Muscle of back (tissue), 13 donors: ENCODE measurements at places on chromosomes 16 and 17. TPM values are rescaled to one million over a fixed set of nuclear protein-coding genes. Genes with fewer than 3 reads are reported as not detected.
A peak's percentile ranks its signal among the peaks of the same experiment; 100 is the strongest.

DNA sequence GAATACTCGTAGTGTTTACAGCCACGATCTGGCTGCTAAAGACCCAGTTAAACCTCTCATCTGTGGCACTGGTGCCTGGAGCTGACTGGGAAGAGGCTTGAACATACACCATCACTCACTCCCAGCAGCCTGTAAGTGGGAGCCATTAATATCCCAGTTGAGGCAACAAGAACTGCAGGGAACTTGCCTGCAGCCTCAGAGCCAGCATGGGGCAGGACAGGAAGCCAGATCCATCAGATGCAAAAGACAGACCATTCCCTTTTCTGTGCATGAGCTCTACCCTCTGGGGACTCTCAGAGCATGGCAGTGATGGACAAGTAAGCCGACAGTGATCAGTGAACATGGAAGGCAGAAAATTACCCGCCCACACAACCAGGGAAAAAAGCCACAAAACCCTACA is 91.8 kb downstream of the TMEM132E start:
- no peak for DNase-seq

DNA sequence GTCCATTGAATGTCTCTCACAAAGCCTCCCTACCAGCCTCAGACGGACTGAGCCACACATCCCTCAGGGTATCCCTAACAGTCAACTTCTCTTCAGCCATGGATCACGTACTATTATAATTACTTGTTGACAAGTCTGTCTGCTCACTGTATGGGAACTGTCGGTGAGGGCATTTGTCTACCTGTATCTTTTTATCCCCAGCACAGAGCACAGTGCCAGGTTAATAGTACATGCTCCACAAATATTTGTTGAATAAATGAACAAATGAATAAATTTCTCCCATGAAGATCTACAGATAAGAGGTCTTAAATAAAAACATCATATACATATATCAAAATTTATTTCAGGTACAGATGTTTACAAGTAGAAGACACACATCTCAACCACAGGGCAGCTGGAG is 414.0 kb downstream of the SOX9 start:
- no peak for DNase-seq

GRCh38 chr16:65740711-65741110 is 618.8 kb upstream of the CDH11 start:
- DNase-seq: no peak

DNA sequence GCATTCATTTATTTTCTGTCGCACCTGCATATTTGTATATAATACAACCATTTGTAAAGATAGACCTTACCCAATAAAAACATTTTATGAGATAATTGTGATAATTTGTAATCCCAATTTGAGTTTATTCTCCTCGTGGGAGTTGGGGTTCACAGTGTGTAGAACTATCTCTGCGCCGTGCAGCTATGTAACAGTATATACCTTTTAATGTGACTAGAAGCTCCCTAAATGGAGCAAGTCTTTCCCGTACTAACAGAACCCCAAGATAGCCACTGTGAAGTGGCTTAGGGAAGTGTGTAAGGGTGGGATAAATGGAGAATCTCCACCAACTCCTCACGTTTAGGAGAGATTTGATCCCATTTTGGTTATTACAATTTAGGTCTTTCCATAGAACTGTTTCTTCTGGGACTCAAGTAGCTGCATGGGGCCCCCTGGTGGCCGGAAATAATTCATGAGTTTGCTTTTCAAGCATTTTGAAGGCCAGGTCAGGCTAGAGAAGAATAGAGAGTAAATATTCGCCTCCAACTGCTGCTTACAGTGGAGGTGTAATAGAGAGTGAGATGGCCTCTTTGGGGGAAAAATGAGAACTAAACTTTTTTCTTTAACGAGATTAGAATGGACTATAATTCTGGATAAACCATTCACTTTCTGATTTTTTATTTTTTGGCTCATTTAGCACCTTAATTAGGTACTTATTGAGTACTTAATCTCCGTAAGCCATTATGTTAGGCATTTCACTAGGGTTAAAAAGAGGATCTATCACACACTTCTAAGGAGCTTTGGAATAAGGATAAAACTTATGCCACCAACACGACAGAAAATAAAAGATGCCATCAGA is 4.5 kb downstream of the TMEM100 start:
- peak; percentile 64 for DNase-seq

DNA sequence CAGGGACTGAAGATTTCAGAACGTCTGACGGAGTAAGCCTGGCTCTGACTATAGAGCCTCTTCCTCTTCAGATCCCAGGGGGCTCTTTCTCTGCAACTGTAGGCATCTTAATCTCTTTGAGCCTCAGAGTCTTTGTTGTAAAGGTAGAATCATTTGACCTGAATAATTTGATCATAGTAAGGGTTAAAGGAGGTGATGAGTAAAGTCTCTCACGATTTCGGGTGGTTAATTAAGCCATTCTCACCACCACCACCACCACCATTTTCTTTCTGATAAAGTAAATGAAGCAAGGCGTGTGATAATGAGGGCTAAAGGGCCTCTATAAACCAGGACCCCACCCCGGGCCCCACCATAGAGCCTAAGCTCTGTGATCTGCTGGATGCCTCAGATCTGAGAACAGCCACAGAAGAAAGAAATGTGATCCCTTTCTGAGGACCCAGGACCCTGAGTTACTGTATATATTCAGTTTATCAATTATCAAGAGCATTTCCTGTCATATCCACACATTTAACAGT is 33.0 kb upstream of the ADAMTS18 start:
- no peak for DNase-seq

DNA sequence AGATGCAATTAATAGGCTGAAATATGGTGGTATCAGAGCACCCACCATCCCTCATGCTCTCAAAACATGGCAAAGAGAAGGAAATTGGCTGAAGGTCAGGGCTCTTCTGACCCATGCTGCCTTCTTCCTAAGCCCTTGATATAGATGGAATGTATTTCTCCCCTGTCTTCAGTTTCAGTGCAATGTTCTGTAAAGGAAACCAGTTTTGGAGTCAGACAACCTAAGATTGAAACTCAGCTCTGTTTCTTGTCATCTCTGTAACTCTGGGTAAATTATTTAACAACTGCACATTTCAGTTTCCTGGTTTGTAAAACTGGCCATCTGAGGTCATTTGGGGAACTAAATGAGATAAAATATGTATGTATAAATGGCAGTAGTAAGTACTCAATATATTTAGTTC is 243.9 kb downstream of the CA10 start:
- DNase-seq: no peak

- DNase-seq: no peak
These were observed 79.7 kb upstream of the CES5A start for GRCh38 chr16:55954906-55955305.

PITPNC1 gene
- 9.0 TPM for polyA plus RNA-seq

HIC1 gene
- 40.8 TPM for polyA plus RNA-seq

NPIPB13 gene
- 29.3 TPM for polyA plus RNA-seq

PABPN1L gene
- polyA plus RNA-seq: not detected

DNAAF8 gene
- polyA plus RNA-seq: 0.54 TPM
